ENCODE measurements at places on chromosomes 11 and 22. TPM values are rescaled to one million over a fixed set of nuclear protein-coding genes. Genes with fewer than 3 reads are reported as not detected.

CRYBB3 gene
- not detected for total RNA-seq

IGF2 gene
- total RNA-seq: 42.4 TPM

B3GAT3 gene
- total RNA-seq: 12.9 TPM

DNA sequence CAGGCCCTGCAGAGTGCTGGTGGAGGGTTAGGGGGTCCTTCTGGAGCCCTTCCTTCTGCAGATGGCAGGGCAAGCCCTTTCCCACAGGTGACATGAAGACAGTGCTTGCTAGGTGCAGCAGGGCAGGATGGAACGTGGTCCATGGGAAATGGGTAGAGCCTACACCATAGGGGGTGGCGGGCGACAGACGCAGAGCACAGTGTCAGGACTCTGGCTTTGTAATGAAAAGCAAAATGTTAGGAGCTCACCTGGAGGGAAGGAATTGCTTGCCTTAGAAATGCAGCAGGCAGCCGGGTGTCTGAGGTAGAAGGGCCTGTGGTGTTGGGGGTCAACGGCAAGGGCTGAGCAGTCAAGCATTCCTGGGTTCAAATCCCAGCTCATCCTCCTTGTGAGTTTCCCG, 54.9 kb downstream of the ARHGAP8 start:
- DNase-seq: no peak

DNA sequence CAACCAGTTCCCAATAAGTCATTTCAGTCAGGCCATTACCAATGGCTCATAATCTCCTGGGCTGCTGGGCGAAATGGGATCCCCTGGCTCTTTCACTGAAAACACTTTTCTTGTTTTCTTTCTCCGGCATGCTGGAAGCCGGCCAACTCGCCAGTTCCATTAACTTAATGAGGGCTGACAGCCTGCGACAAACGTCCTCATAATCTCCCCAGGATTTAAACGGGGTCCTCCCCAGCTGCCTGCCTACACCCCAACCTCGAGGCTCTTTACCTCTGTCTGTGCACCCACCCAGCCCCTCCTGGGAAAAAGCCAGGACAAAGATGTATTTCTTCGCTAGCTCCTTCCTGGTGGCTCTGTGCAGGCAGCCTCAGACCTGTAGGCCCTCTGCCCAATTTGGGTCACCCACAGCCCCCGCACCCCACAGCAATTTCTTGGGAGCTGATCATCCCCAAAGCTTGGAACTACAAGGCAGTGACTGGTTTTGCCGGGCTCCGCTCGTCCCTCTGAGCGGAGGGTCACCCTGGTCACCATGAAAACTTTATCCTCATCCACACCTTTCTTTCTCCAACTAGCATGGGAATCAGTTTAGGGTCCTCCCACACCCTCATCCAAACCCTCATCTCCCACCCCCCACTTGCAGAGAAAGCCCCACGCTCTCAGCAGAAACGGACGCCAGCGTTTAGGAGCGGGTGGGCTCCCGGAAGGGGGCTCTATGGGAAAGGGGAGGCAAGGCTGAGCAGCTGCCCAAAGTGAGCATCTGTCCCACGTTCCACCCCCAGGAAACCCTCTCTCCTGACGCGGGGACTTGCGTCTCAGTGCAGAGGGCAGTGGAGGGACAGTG, 51.1 kb upstream of the KCNQ1OT1 start:
- DNase-seq: peak; percentile 5

ASRGL1 gene
- 24.6 TPM for total RNA-seq

GRCh38 chr11:8932564-8933180, at the start of gene C11orf16:
C11orf16 (minus strand) TSS chr11:8932947; CDS start chr11:8932308, 639 bp downstream.
- no peak for DNase-seq

CCDC87 gene
- not detected for total RNA-seq

LINC01488 gene
- not detected for total RNA-seq

TSPAN18 gene
- 9.1 TPM for total RNA-seq

RASL10A gene
- total RNA-seq: not detected

DNA sequence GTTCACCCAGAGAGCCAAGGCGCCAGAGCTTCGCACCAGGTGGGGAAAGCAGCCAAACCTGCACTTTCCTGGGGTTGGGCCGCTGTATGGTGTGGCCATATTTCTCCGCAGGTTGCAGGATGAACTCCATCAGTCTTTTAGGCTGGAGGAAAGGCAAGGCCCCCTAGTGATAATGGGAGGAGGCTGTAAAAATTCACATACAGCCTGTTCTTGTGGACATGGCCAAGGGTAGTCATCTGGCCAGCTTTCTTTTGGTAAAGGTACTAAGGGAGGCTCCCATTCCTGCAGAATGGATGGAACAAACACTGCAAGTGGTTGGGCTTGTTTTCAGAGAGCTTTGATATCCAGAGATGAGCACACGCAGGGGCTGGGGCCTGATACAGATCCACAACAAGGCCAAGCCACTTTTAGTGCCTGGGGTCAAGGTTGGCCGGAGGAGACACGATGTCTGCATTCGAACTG, 29.6 kb downstream of the C22orf31 start:
- no peak for DNase-seq

- no peak for DNase-seq
Measured at GRCh38 chr11:68255526-68255925, 16.2 kb downstream of the C11orf24 start.

GRCh38 chr11:43316451-43316850, 4.7 kb downstream of the API5 start:
- DNase-seq: no peak

- DNase-seq: no peak
Measured at GRCh38 chr22:19892257-19892879, 37.7 kb upstream of the GNB1L start.

DNA sequence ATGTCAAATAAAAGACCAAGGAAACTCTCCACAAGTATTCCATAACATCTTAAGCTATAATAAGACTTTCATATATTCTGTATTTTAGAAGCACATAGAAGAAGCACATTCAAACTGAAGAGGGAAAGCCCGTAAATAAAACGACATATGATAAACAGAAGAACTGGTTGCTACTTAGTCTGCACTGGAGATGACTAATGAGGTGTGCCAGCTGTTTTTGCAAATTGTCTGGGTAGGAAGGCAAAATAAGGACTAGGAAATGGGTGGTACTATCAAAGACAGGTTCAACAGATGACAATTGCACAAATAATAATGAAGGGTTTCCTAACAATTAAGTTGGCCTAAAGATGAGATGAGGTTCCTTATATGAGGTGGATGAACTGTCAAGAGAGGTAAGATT, 593.2 kb upstream of the CCDC179 start:
- no peak for DNase-seq

GRCh38 chr22:31173386-31174145, 13.6 kb downstream of the RNF185 start:
- DNase-seq: peak; percentile 26

GRCh38 chr11:123185326-123185725, 9.7 kb downstream of the CLMP start:
- DNase-seq: no peak

DNA sequence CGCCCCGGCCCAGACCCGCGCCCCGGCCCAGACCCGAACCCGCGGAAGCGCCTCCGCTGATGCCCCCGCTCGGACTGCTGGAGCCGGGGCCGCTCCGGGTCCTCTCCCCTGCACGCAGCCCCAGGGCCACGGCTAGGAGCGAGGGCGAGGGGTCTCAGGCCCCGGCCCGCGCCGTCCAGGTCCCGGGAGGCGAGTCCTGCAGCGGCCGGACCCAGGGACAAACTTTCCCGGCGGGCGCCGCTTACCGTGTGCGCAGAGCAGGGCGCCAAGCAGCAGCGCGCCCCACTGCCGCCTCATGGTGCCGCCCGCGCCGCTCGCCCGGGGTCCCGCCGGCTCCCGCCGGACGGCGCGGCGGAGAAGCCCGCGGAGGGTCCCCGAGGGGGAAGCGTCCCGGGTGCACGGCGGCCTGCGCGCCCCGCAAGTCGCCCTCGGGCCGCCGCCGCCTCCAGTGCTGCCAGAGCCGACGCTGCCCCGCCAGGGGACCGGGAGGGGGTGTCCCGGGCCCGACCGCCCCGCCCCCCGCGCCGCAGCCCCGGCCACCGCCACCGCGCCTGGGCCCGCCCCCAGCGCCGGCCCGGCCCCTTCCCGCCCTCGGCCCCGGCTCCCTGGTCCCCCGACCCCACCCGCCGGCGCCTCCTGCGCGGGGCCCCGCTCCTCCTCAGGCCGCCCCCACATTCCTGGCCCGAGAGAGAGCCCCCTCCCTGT, at the start of gene LRP4:
LRP4 (minus strand) TSS at position 468 of the 705 bp plus-strand sequence; CDS start at position 297, 171 bp downstream.
- DNase-seq: no peak

DNA sequence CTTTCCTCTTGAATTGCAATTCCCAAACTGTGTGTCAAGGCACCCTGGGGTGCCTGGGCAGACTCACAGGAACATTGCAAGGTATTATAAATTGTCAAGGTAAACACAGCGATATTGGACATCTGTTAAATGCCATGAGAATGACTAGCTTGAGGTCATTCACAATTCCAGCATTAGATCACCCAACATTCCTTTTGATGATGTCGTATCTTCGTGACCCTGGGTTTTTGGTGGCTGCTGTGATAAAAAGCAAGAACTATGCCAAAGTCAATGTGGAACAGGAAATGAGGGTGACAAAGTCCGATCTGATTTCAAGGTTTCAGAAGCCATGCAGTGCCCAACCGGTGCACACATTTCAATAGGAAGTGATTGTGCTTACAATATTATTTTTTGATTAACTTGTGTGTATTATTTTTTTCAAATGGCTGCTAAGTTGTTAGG, 458.4 kb downstream of the MIAT start:
- no peak for DNase-seq

GRCh38 chr11:14506532-14506931, 6.9 kb upstream of the COPB1 start:
- no peak for DNase-seq

APOC3 gene
- 19.3 TPM for total RNA-seq

DNA sequence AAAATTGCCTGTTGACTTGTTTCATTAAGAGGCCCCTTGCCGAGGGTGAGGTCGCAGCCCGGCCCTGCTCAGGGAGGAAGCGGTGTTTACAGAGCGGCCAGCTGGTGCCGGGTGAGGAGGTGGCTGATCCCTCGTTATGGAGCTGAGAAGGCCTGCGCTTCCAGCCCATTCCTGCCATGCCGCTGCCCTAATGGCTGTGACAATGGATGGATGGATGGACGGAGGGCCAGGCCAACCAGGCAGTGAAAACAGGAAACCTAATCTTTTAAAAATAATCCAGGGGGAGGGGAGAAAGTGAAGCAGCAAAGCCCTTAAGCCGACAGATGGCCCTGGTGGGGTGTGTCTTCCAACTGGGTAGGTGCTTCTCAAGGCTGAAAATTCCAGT, 38.5 kb downstream of the BCR start:
- DNase-seq: no peak
